ENCODE measurements at places on chromosomes 1 and 21. TPM values are rescaled to one million over a fixed set of nuclear protein-coding genes. Genes with fewer than 3 reads are reported as not detected.

CLSTN1 gene
- total RNA-seq: 40.8 TPM

CELA2B gene
- total RNA-seq: not detected

PCNT gene
- 53.1 TPM for total RNA-seq

KIFAP3 gene
- total RNA-seq: 21.6 TPM

ERVH48-1 gene
- not detected for total RNA-seq

ZBTB21 gene
- 34.1 TPM for total RNA-seq

ALX3 gene
- not detected for total RNA-seq

RAB25 gene
- total RNA-seq: 0.46 TPM

C2CD4D gene
- 1.5 TPM for total RNA-seq

CDK11A gene
- total RNA-seq: 64.7 TPM

CLDN17 gene
- not detected for total RNA-seq

ADAMTS5 gene
- not detected for total RNA-seq

TMEM52 gene
- 0.80 TPM for total RNA-seq

OTUD3 gene
- 7.3 TPM for total RNA-seq

CD5L gene
- total RNA-seq: not detected

EXTL1 gene
- not detected for total RNA-seq

OR2T33 gene
- total RNA-seq: not detected

TNFSF4 gene
- total RNA-seq: 23.6 TPM

TSPAN2 gene
- 1.4 TPM for total RNA-seq

C1orf53 gene
- total RNA-seq: 1.5 TPM

PKN2 gene
- 15.3 TPM for total RNA-seq

LCE2B gene
- total RNA-seq: not detected

SPRR1A gene
- total RNA-seq: not detected

PDC gene
- not detected for total RNA-seq

TSSK3 gene
- 0.36 TPM for total RNA-seq

HUNK gene
- total RNA-seq: not detected

TDRD5 gene
- not detected for total RNA-seq

SPOCD1 gene
- total RNA-seq: not detected

RSBN1 gene
- 15.3 TPM for total RNA-seq

FALEC gene
- 0.55 TPM for total RNA-seq

RUNX3 gene
- total RNA-seq: 183 TPM

KCNK2 gene
- not detected for total RNA-seq

BMP8A gene
- not detected for total RNA-seq

CD1B gene
- total RNA-seq: not detected

CASQ1 gene
- not detected for total RNA-seq

PIK3C2B gene
- total RNA-seq: 25.0 TPM

A3GALT2 gene
- not detected for total RNA-seq

C1QB gene
- not detected for total RNA-seq

SLC1A7 gene
- not detected for total RNA-seq

S100B gene
- total RNA-seq: 0.91 TPM

CNIH3 gene
- total RNA-seq: 1.3 TPM

RC3H1 gene
- 41.7 TPM for total RNA-seq

SPEN gene
- total RNA-seq: 63.1 TPM

INSRR gene
- not detected for total RNA-seq

KRTAP19-1 gene
- not detected for total RNA-seq

DENND2C gene
- total RNA-seq: 0.42 TPM

All from activated CD8-positive, alpha-beta memory T cell treated with anti-CD3 and anti-CD28 coated beads for 36 hours (primary cell).